Bronchial epithelial cell (primary cell): ENCODE measurements at places on chromosomes 3 and 15. TPM values are rescaled to one million over a fixed set of nuclear protein-coding genes. Genes with fewer than 3 reads are reported as not detected.

- DNase-seq, result no peak
Measured at GRCh38 chr15:85598219-85598618, 196.5 kb downstream of the KLHL25 start.

DNA sequence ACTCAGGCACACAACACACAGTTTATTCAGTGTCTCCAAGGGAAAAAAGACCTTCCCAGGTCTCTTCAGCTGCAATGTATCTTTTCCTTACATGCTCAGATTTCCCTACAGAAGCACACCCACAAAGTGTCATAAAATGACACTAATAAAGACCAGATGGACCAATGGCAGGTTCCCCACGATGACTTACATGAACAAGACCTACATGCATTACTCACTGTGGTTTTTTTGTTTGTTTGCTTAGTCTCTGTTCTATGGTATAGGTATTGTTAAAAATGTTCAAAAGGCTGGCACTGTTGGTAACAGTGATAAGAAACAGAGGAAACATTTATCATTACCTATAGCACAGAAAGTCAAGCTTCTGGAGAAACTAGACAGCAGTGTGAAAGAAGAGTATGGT, 318.2 kb upstream of the TMCO5A start:
- DNase-seq, result peak; percentile 39

GRCh38 chr3:78201091-78201490, 1161.2 kb downstream of the ROBO2 start:
- DNase-seq, result peak; percentile 12

- DNase-seq, result no peak
Measured at GRCh38 chr3:100665230-100665629, 44.1 kb upstream of the TFG start.

DNA sequence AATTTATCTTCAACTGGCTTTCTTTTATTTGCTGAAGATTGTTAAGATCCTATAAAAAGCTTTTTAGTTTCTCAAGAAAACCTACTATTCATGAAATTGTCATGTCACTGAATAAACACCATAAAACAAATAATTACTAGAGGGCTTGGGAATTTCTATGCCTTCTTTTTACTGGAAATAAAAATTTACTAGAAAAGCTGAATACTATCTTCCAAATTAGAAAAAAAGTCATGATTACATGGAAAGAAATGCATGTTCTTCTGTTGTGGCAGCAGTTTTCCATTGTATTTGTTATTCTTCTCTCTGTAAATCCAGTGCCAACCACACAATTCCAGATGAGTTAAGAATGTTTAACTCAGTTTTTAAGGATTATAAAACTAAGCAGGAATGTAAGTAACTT, 153.8 kb downstream of the RAP2B start:
- DNase-seq, result no peak

DNA sequence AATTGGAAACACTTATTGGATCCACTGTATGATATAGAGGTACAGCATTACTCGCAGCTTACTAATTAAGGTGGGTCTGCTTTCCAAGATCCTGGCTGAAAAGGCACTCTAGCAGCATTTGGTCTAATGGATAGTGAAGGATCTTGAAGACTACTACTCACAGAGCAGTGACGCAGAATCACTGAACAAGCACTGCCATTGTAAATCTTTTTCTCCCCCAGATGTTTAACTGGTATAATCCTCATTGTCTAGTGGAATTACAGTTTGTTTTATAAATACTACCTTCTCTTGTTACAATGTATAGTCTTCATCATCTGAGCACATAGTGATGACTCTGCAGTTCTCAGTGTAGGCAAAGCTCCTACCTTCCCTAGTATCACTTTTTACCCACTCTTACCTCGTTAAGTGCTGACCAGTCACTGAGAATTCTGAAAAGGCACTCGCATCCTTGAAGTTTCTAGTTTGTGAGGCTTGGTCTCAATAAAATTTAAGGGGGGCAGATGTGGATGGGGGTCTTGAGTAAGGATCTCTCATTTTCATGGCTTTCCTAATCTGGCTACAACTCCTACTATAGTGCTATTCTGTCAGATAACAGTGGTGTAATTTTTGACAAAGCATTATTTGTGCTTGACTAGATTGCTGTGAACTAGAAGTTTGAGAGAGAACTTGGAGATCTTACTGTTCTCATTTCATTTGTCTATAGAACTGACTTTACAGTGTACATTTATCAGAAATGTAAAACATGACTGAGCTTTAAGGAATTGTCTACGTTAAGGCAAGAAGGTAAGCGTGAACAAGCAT, 23.2 kb downstream of the MAPK6 start:
- peak; percentile 50 for DNase-seq

- DNase-seq, result no peak
Measured at GRCh38 chr3:45017821-45018220, 8.3 kb upstream of the CLEC3B start.

DNA sequence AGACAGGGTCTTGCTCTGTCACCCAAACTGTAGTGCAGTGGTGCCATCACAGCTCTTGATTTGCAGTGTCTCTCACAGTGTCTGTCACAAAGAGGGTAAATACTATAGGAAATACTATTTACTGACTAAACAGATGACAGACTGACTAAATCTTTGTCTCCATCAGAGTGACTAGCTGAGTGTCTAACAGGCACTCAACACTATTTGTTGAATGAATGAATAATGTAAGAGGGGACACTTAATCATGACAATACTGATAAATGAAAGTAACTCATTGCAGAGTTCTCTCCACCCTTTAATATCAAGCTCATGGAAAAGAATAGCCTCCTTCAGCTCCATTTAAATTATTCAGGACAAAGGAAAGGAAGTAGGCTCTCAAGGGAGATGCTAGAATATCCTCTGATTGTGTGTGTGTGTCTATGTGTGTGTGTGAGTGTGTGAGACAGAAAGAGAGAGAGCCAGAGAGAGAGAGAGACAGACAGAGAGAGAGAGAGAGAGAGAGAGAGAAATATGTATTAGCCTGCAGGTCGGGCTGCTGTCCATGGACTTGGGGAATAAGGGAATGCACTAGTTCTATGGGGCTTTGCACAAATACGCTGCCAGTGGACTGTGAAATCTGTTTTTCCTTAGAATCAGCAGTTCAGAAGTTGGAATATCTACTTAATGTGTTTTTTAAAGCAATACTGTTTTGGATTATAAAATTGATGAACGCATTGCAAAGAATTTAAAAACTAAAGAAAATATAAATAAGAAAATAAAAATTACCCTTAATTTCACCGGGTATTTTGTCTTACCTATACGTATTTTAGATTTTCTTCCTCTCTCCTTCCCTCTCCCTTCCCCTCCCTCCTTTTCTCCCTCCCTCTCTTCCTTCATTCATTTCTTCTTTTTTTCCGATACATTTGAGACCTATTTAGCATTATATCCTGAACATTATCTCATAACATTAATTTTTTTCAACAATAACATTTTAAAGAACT, 132.9 kb upstream of the LRIG1 start:
- no peak for DNase-seq

GRCh38 chr15:88223084-88223483, 33.5 kb downstream of the NTRK3 start:
- DNase-seq, result no peak

DNA sequence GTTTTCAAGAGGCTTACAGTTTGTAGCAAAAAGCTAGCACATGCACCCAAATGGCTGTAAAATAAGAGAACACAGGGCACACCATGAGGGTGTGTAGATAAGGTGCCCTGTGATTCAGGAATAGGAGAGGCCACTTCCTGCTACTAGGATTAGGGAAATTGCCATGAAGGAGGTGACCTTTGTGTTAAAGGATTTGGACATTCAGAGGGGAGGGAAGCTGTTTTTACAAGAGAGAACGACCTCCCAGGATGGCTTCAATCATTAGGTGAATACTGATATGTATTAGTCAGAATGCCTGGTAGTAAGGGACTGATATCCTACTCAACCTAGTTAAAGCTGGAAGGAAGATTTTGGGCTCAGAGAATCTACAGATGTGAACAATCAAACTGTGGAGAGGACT, 35.7 kb upstream of the ABHD17C start:
- peak; percentile 20 for DNase-seq

GRCh38 chr3:22172964-22173363, 422.0 kb upstream of the ZNF385D start:
- DNase-seq, result no peak

DNA sequence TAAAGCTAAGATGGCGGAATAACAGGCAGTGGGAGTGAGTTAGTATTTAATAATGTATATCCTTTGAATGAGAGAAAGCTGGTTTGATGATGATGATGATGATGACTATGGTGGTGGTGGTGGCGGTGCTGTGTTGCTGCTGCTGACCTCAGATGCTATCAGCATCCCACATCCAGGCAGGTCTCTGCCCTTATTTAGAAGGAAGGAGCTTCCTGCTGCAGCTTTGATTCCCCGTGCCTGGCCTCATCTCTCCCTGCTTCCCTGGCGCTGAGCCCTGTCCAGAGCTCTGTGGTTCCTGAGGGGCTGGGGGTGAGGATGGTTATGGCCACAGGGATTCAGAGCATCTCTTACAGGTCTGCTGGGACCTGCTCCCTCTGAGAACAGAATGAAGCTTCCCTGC, 73.1 kb downstream of the RAB11A start:
- DNase-seq, result no peak

DNA sequence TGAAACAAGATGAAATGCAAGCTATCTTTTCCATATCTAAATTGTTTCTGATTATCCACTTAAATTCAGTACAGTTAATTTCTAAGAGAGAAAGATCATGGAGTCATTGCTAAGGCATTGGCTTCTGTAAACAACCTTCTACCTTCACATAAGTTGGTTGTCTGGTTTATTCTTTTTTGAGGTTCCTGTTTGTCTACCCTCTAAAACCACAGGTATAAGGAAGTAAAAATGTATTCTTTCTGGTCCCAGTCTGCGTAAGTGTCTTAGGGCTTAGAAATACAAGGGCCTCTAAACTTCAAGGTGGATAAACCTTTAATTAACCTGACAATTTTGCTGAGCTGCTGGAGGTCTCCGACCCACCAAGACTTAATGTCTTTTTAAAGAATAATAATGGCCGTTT, 3.6 kb upstream of the ATOSA start:
- DNase-seq, result no peak

DNA sequence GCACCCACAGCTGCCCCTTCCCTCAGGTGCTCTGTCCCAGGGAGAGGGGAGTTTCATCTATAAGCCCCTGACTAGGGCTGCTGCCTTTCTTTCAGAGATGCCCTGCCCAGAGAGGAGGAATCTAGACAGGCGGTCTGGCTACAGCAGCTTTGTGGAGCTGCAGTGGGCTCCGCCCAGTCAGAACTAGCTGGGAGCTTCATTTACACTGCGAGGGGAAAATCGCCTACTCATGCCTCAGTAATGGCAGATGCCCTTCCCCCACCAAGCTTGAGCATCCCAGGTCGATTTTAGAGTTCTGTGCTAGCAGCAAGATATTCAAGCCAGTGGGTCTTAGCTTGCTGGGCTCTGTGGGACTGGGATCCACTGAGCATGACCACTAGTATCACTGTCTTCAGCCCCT, 181.2 kb upstream of the RARB start:
- no peak for DNase-seq

- DNase-seq, result peak; percentile 94
Measured at GRCh38 chr15:52021128-52021671, 2.2 kb downstream of the MAPK6 start.

DNA sequence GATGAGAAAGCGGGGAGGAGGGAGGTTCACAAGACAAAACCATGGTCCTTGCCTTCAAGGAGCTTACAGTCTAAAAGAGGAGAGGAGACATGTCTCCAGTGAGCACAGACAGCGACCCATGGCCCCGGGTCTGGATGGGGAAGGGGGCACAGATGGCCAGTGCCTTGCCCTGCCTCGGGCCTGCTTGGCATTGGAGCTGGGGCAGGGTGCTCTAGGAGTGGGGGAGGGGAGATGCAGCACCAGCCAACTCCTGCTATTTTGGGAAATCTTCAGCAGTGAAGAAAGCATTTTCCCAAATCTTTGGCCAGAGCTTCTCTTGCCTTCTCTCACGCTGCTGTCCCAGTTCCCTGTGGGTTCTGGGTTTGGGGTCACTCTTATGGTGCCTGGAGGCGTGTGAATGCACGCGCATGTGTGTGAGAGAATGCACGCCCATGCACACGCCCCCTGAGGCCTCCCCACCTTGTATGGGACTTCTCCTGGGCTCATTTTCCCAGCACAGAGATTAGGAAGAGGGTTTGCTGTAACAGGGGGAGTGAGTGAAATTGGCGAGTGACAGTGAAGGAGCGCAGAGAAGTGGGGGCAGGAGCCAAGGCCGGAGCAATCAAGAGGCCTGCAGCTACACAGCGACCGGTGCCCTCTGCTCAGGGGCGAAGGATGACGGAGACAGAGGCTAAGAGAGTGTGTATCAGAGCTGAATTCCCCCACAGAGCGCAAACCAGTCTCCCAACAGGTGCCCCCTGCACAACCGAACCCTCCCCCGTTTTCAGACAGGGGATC, 71.5 kb downstream of the SEMA5B start:
- no peak for DNase-seq

GRCh38 chr15:48112242-48112641, 8.5 kb upstream of the SLC24A5 start:
- DNase-seq, result peak; percentile 45

- DNase-seq, result peak; percentile 56
Measured at GRCh38 chr3:42157540-42158538, 66.7 kb downstream of the TRAK1 start.

GRCh38 chr15:67134871-67135492, 69.6 kb downstream of the SMAD3 start:
- DNase-seq, result no peak

GRCh38 chr3:30161375-30161774, 445.0 kb upstream of the TGFBR2 start:
- peak; percentile 62 for DNase-seq

- DNase-seq, result no peak
Measured at GRCh38 chr3:22714749-22715148, 488.4 kb upstream of the UBE2E2 start.

DNA sequence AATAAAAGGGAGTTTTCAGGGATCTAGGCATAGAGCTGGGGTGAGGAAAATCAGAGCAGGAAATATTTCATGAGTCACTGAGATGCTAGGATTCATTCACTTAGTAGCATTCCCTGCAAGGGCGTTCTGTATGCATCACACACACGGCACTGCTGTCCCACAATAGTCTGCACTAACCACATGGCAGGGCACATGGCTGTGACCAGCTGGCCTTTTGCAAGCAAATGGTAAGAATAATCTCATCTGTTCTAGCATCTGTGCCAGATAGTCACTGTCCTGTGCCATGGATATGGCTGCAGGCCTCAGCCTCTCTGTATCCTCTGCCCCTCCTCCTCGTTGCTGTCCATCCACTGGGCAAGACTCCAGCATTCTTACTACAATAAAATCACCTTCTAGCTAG, 37.8 kb downstream of the BOC start:
- DNase-seq, result peak; percentile 67

MCF2L2 gene
- total RNA-seq, result 0.26 TPM in 2 replicates

MORC1 gene
- total RNA-seq, result not detected in 2 replicates

ASB14 gene
- not detected in 2 replicates for total RNA-seq

LRRN1 gene
- 0.26 TPM in 2 replicates for total RNA-seq

NTRK3 gene
- not detected in 2 replicates for total RNA-seq

DNAH12 gene
- total RNA-seq, result under 0.01 and 0.13 TPM in 2 replicates

ANKUB1 gene
- 0.26 and 2.1 TPM in 2 replicates for total RNA-seq

CLSTN2 gene
- total RNA-seq, result under 0.01 and 0.26 TPM in 2 replicates

ZNF502 gene
- total RNA-seq, result 4.4 and 5.8 TPM in 2 replicates

DUOX1 gene
- 13.2 and 37.0 TPM in 2 replicates for total RNA-seq

MUSTN1 gene
- total RNA-seq, result not detected in 2 replicates

FGD5 gene
- not detected in 2 replicates for total RNA-seq

SSUH2 gene
- total RNA-seq, result 0.13 and 0.26 TPM in 2 replicates

GP9 gene
- total RNA-seq, result not detected in 2 replicates

AGBL1 gene
- not detected in 2 replicates for total RNA-seq

ADAMTS17 gene
- total RNA-seq, result 1.1 and 2.0 TPM in 2 replicates

SAMD7 gene
- not detected in 2 replicates for total RNA-seq
